ENCODE measurements at places on chromosomes 1 and 21.

DNA sequence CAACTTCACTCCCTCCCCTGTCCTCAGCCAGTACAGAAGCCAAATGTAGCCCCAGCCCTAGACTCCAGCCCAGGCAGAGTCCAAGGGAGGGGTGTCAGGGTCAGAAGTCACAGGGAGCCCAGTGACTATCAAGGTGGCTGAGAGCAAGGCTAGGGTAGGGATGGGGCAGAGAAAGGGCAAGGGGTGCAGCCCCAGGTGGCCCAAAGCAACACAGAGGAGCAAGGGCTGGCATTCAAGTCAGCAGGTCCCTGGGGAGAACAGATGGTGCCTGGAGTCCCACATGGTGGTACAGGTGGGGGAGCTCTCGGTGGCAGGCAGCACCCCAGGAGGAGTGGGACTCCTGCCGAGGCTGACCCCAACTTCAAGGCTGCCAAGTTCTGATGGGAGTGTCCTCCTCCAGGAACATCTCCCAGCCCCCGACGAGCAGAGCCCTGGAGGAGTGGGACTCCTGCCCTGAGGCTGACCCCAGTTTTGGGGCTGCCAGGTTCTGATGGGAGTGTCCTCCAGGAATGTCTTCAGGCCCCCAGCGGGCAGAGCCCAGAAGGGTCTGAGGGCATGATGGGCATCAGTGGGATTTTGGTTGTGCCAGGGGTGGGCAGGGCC, 3.7 kb upstream of the DVL1 start:
- H3K4me3 ChIP-seq, result peak overlapping the region; percentile 86
- H3K36me3 ChIP-seq, result no peaks in the 10 kb centered on the region
- H3K4me1 ChIP-seq, result peaks cover 17% of the 10 kb centered on the region

- no peak overlapping the region for H3K27ac ChIP-seq
- no peak for DNase-seq
- H3K27me3 ChIP-seq, result no peaks in the 10 kb centered on the region
- peaks cover 4% of the 10 kb centered on the region for H3K4me1 ChIP-seq
- no peaks in the 10 kb centered on the region for H3K36me3 ChIP-seq
Observed at GRCh38 chr1:178682886-178683285, 42.2 kb upstream of the RALGPS2 start.

DNA sequence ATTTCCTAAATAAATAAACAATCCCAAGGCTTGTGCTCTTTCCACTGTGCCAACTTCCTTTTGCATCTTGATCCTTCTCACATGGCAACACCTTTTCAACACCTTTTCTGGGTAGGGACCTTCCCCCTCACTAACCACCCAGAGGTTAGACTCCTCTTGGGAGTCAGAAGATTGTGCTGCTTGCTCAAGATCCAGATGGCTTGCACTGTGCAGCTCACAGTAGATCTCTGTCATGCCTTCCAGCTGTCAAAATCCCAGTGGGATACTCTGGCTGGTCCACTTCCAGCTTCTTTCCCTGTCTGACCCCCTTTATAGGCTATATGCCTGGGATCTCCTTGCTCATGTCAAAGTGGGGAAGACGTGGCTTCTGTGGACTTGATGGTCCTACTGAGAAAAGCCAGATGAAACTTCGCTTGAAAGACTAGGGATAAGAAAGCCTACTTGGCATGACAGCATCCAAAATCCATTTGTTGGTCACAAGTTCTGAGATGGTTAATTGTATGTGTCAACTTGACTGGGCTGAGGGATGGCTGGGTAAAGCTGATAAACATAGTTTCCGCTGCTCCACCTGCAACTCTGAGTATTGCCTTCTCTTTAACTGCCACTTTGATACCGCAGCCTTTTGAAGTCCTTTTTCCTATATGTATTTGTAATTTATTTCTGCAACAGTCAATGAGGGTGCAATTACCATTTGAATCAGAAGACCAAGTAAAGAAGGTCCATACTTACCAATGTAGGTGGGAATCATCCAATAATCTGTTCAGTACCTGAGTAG, 74.5 kb downstream of the S1PR1 start:
- DNase-seq, result no peak
- no peaks in the 10 kb centered on the region for H3K36me3 ChIP-seq
- peaks cover 53% of the 10 kb centered on the region for H3K27me3 ChIP-seq
- H3K27ac ChIP-seq, result no peak overlapping the region

DNA sequence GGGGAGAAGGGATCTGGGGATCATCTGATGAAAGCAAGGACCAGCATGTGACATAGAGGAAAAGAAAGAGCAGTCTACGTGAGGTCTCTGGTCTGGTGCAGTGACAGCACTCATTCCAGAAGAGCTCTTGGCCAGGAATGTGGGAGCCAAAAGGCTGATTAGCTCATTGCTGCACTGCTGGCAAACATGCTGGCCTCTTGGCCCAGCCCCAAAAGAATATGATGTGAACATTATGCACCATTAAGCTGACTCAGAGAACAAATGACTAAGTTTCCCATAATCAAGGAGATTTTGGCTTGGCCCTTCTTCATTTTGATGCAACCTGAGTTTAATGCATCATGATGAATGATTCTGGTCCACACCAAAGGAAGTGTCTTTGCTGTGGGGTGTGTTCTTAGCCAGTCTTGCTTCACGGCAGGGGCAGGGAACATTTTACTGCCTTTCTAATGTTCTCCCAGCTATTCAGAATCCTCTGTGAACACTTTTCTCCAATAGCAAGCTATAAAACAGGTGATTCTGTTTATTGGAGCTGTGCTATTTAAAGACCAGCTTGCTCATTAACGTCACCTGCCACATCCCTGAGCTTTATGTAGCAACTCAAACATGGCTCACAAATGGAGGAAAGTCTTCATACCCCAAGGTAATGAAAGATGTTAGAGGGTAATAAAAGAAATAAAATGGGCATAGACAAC, 55.1 kb downstream of the PCBP3 start:
- H3K27ac ChIP-seq, result no peak overlapping the region
- H3K36me3 ChIP-seq, result no peaks in the 10 kb centered on the region
- H3K4me3 ChIP-seq, result no peak overlapping the region
- peaks cover 8% of the 10 kb centered on the region for H3K27me3 ChIP-seq
- H3K4me1 ChIP-seq, result no peaks in the 10 kb centered on the region

- H3K27ac ChIP-seq, result no peak overlapping the region
- no peak for DNase-seq
- H3K36me3 ChIP-seq, result no peaks in the 10 kb centered on the region
Observed at GRCh38 chr1:217315346-217315745, 315.5 kb downstream of the GPATCH2 start.

GRCh38 chr21:34097442-34097841, 24.1 kb downstream of the MRPS6 start:
- H3K27me3 ChIP-seq, result no peaks in the 10 kb centered on the region
- H3K36me3 ChIP-seq, result peaks cover 25% of the 10 kb centered on the region
- no peak overlapping the region for H3K4me3 ChIP-seq

DNA sequence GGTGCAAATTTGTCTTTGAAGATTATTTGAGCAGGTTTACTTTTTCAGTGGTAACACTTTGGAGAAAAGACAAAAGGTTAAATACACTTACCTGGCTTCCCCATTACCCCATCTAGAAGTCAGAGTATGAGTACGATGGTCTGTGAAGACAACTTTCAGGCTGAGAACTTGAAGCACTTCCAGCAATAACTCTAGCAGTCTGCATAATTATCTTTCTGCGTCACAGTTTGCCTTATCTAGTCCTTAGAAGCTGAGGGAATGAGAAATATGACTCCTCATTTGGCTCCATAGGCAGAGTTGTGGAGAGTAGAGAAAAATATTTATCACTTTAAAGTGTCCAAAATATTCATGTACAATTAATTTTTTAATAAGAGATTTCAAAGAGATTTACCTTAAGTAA, 323.4 kb upstream of the CAMK1G start:
- H3K4me1 ChIP-seq, result no peaks in the 10 kb centered on the region
- no peak overlapping the region for H3K27ac ChIP-seq
- DNase-seq, result no peak
- H3K27me3 ChIP-seq, result no peaks in the 10 kb centered on the region
- peaks cover 2% of the 10 kb centered on the region for H3K36me3 ChIP-seq

DNA sequence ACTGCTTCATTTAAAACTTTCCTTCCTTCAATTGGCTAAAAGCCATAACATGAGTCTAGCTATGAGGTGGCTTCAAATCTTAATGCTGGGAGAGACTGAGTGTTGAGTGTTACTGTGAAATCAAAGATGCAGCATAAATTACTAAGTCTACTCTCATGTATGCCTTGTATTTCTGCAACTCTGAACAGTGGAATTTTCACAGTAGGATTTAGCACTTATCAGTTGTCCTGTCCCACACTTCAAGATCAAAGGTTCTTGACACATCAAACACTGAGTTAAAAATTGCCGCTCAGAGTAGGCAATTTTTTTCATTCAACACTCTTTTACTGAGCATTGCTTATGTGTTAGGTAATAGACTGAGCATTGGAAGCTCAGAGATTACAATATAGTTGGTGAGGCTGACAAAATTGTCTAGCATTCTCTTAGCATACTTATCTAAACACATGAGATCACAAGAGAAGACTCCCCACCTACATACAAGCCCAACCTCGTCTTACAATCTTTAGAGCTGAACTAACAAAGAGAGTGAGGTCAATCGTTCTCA, 56.4 kb upstream of the ADORA3 start:
- H3K27me3 ChIP-seq, result peaks cover 4% of the 10 kb centered on the region
- H3K4me1 ChIP-seq, result peaks cover 15% of the 10 kb centered on the region
- H3K4me3 ChIP-seq, result no peak overlapping the region
- no peaks in the 10 kb centered on the region for H3K36me3 ChIP-seq
- DNase-seq, result no peak

GRCh38 chr1:228691211-228691610, 44.1 kb upstream of the RHOU start:
- H3K27ac ChIP-seq, result no peak overlapping the region
- no peaks in the 10 kb centered on the region for H3K36me3 ChIP-seq
- DNase-seq, result no peak
- no peaks in the 10 kb centered on the region for H3K4me1 ChIP-seq
- no peak overlapping the region for H3K4me3 ChIP-seq
- peaks cover 9% of the 10 kb centered on the region for H3K27me3 ChIP-seq

GRCh38 chr1:83593073-83593472, 405.9 kb downstream of the TTLL7 start:
- no peak for DNase-seq
- peaks cover 3% of the 10 kb centered on the region for H3K36me3 ChIP-seq
- no peaks in the 10 kb centered on the region for H3K27me3 ChIP-seq
- H3K4me3 ChIP-seq, result no peak overlapping the region
- H3K4me1 ChIP-seq, result no peaks in the 10 kb centered on the region

DNA sequence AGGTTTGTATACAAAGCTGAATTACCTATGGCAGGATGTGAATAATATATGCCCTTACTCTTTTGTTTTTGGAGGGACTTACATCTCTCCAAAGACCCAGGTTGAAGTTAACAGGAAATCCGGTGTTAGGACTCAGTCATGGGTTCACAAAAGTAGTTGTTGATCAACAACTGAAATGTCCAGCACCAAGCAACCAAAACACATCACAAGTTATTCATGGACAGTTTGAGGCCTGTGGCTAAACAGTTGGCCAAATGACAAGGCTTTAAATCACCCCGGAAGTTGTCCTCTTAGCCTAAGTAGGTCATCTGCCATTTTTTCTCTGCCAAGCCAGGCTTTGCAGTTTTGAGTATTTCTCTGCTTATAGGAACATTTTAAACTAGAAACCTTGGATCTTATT, 89.9 kb downstream of the CD247 start:
- H3K36me3 ChIP-seq, result no peaks in the 10 kb centered on the region
- H3K4me1 ChIP-seq, result peaks cover 31% of the 10 kb centered on the region
- no peak for DNase-seq
- no peak overlapping the region for H3K27ac ChIP-seq
- no peaks in the 10 kb centered on the region for H3K27me3 ChIP-seq
- H3K4me3 ChIP-seq, result no peak overlapping the region

- peak overlapping the region; percentile 44 for H3K4me3 ChIP-seq
- peaks cover 4% of the 10 kb centered on the region for H3K27me3 ChIP-seq
- H3K4me1 ChIP-seq, result peaks cover 61% of the 10 kb centered on the region
- DNase-seq, result no peak
- peaks cover 33% of the 10 kb centered on the region for H3K36me3 ChIP-seq
Observed at GRCh38 chr1:42937141-42937696, 21.4 kb downstream of the SLC2A1 start.

- H3K36me3 ChIP-seq, result no peaks in the 10 kb centered on the region
- no peak for DNase-seq
- H3K27ac ChIP-seq, result peak overlapping the region; percentile 96
Observed at GRCh38 chr1:152048416-152049009, 11.7 kb upstream of the S100A11 start.

DNA sequence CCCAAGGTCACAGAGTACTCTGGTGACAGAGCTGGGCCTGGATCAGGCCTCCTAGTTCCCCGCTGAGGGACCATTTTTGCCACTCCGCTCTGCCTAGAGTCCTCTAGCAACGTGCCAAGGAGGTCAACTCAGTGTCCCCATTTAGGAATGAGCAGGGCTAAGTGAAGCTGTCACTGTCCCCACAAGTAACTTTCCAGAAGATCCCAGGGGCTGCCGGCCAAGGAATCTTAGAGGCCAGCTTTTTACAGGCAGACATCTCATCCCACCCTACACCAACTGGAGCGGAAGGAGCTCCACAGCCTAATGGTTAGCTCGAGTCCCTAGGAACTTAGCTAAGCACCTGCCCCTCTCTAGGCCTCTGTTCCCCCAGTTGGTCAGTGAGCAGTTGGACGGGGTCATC, 59.7 kb downstream of the VWA5B1 start:
- H3K4me1 ChIP-seq, result no peaks in the 10 kb centered on the region
- H3K36me3 ChIP-seq, result no peaks in the 10 kb centered on the region
- DNase-seq, result no peak
- no peak overlapping the region for H3K4me3 ChIP-seq

- H3K4me3 ChIP-seq, result no peak overlapping the region
- H3K27me3 ChIP-seq, result peaks cover 54% of the 10 kb centered on the region
- H3K4me1 ChIP-seq, result peaks cover 23% of the 10 kb centered on the region
- DNase-seq, result no peak
Observed at GRCh38 chr1:18546026-18546425, 65.3 kb downstream of the KLHDC7A start.

- peaks cover 30% of the 10 kb centered on the region for H3K36me3 ChIP-seq
- no peaks in the 10 kb centered on the region for H3K27me3 ChIP-seq
- no peak for DNase-seq
- no peak overlapping the region for H3K4me3 ChIP-seq
- H3K27ac ChIP-seq, result no peak overlapping the region
- H3K4me1 ChIP-seq, result peaks cover 43% of the 10 kb centered on the region
Observed at GRCh38 chr1:93554883-93555872, 107.3 kb downstream of the FNBP1L start.

DNA sequence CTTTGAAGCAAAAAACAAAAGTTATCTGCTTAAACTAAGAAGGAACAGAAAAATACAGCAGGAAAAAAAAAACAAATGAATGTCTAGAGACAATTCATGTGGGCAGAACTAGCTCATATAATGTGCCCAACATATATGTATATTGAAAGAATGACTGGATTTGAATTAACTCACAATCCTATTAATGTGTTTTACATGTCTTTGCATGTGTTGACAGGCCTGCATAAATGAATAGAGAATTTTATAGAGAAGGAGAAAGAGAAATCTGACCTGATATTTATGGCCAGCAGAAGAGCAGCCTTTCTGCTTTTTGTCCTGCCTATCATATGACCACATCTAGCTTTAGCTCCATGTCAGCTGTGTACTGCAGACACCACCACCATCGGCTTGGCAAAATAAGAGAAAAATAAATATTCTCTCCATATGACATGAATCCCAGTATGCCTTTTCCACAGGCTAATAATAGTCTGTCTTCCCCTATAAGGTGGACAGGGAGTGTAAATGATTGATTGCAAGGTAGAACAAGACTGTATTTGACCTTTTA, 171.5 kb upstream of the PALMD start:
- no peaks in the 10 kb centered on the region for H3K36me3 ChIP-seq
- no peak overlapping the region for H3K27ac ChIP-seq
- no peaks in the 10 kb centered on the region for H3K27me3 ChIP-seq
- no peaks in the 10 kb centered on the region for H3K4me1 ChIP-seq
